HepG2 (cell line): ENCODE measurements at places on chromosomes 16 and 17.
A peak's percentile ranks its signal among the peaks of the same experiment; 100 is the strongest.

DNA sequence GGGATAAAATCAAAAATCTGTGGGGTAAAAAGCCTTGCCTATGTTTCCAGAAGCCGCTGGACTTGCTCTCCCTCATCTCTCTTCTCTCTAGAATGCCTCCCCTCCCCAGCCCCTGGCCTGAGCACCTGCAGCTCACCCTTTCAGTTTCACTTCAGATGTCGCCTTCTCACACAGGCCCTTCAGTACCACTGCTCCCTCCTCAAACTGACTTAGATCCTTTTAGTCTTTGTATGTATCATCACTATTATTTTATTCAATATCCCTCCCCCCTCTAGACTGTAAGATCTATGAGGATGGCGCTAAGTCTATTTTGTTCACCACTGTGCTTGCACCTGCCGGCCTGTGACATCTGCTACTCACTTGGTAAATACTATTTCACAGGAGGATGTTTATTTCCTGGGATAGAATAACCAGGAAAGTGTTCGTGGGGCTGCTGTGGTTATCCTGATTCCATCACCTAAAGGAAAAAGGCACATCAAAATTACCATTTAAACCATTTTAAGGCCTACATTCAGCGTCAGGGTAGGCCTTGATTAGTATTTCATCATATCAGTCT lies 122.3 kb downstream of the MRTFB start:
- no peak for DNase-seq

- no peak for DNase-seq
These were observed 802 bp downstream of the CYLD start for GRCh38 chr16:50742576-50743200.

DNA sequence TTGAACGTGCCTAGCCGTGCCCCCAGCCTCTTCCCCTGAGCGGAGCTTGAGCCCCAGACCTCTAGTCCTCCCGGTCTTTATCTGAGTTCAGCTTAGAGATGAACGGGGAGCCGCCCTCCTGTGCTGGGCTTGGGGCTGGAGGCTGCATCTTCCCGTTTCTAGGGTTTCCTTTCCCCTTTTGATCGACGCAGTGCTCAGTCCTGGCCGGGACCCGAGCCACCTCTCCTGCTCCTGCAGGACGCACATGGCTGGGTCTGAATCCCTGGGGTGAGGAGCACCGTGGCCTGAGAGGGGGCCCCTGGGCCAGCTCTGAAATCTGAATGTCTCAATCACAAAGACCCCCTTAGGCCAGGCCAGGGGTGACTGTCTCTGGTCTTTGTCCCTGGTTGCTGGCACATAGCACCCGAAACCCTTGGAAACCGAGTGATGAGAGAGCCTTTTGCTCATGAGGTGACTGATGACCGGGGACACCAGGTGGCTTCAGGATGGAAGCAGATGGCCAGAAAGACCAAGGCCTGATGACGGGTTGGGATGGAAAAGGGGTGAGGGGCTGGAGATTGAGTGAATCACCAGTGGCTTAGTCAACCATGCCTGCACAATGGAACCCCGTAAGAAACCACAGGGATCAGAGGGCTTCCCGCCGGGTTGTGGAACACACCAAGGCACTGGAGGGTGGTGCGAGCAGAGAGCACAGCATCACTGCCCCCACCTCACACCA lies 724 bp downstream of the GAA start:
- peak; percentile 30 for DNase-seq

DNA sequence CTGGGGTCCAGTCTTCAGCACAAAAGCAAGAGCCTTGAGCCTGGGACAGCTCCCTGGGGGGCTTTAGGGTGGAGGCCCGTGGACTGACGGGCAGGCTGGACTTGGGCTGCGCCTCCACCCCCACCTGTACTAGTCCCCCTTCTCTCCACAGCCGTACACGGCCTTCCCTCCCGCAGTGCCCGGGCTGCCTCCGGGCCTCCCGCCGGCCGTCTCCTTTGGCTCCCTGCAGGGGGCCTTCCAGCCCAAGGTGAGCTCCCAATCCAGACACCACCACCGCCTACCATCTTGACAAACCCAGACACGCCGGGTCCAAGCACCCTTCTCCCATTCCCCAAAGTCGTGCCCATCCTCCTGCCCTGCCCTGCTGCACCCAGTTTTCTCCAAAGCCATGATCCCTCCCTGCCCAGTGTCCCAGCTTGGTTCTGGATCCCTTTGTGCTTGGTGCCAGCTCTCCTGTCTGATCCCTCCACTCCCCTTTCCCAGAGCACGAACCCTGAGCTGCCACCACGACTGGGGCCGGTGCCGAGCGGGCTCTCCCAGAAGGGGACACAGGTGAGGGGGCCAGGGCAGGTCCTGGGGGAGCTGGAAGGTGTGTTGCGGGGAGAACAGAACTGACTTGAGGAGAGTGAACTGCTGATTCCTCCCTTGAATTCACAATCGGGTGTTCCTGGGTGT lies 7.1 kb downstream of the FBRS start:
- DNase-seq, result no peak

GRCh38 chr16:83550183-83550569 lies 257.6 kb upstream of the HSBP1 start:
- DNase-seq, result no peak

GRCh38 chr16:30186782-30187555 lies 3.6 kb downstream of the CORO1A start:
- peak; percentile 41 for DNase-seq

GRCh38 chr17:57517273-57517631 lies 227.8 kb downstream of the CCDC182 start:
- peak; percentile 42 for DNase-seq

DNA sequence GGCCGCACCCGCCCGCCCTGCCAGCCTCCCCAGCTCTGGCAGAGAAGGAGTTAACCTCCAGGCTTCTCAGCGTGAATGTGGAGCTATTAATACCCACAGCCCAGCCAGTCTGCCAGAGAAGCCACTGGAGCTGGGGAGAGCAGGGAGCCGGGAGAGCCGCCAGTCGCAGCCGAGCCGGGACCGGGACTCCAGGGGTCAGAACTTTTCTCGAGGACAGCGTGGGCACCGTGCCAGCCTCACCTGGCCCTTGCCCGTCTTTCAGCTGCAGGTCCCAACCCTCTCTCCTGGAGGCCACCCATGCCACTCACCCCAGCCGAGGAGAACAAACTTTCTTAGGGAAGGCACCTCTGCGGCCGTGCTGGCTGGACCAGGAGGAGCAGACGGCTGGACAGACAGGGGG lies 33.8 kb upstream of the SBK1 start:
- DNase-seq, result no peak

DNA sequence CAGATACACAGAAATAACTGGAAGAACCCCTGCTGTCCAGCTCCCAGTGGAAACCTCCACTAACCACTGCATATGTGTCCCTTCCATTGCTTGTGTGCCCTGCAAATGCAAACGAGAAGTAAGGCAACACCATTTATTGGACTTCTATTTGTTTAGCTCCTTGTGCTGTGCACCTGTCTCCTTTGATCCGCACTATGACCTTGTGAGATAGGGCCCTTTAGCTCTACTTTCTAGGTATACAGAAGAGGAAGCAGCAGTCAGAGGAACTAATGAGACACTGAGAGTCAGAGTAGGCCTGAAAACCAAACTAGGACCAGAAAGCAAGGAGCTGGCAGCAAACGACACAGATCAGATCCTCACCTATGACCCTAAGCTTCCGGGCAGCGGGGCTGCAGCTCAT lies 22.4 kb downstream of the SOX9 start:
- peak; percentile 41 for DNase-seq

DNA sequence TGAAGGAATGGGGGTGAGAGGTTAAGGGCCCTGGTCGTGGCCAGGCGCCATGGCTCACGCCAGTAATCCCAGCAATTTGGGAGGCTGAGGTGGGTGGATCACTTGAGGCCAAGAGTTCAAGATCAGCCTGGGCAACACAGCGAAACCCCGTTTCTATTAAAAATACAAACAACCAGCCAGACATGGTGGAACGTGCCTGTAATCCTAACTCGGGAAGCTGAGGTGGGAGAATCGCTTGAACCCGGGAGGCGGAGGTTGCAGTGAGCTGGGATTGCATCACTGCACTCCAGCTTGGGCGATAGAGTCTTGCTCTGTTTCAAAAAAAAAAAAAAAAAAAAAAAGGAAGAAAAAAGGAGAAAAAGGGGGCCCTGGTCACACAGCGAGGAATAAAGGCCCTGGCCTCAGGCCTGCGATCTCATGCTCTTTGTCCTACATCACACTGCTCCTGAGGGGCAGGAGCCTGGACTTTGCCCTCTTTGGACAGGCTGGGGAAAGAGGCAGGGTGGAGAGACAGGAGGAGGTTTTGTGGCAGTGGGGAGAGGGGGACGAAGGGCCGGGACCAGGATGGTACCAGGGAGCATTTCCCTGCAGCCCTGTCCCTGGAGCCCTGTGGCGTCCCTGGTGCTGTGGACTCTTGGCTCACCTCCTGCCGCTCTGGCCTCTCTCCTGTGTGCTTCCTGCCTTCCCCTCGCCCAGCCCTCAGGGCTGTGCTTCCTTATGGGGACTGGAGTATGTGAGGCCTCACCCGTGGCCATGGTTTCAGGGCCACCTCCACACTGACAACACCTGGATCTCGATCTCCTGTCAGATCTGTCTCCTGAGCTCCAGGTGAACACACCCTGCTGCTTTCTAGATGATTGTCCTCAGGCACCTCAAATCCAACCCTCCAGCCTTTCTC lies 19.7 kb upstream of the SLC25A19 start:
- DNase-seq, result peak; percentile 94

GRCh38 chr17:42843358-42843934 lies 934 bp upstream of the AOC2 start:
- peak; percentile 73 for DNase-seq

DNA sequence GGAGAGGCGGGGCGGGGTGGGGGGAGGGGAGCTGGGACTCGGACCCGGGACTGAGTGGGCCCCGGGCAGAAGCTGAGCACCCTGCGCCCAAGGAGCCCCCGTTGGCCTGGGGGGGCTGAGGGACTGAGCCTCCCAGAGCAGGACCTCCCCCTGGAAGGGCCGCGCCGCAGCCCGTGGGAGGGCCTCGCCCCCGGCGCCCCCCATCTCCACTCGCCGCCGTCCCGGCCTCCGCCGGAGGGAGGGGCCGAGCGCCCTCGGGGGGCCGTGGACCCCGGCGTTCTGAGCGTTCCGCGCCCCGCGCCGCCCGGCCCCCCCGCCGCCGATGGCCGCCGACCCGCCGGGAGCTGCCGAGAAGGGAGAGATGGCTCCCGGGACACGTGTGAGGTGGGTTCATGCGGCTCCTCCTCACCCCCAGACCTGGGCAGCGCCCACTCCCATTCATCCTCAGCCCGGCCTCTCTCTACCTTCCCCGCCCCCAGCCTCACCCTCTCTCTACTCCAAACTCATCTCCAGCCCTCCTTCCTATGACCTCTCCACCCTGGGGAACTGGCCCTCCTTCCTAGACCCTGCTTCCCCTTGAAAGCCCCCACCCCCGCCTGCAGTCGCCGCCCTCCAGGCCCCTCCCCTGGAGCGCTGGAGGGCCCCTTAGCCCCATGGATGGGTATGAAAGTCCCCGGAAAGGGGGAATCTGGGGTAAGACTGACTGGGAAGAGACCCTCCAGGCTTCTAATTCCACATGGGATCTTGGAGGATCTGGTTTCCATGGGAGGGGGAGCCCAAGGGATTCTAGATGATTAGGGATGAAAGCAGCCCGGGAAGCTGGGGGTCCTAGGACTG lies 922 bp downstream of the FBXL19 start:
- no peak for DNase-seq

- no peak for DNase-seq
These were observed 18.2 kb downstream of the PAFAH1B1 start for GRCh38 chr17:2611627-2612026.

DNA sequence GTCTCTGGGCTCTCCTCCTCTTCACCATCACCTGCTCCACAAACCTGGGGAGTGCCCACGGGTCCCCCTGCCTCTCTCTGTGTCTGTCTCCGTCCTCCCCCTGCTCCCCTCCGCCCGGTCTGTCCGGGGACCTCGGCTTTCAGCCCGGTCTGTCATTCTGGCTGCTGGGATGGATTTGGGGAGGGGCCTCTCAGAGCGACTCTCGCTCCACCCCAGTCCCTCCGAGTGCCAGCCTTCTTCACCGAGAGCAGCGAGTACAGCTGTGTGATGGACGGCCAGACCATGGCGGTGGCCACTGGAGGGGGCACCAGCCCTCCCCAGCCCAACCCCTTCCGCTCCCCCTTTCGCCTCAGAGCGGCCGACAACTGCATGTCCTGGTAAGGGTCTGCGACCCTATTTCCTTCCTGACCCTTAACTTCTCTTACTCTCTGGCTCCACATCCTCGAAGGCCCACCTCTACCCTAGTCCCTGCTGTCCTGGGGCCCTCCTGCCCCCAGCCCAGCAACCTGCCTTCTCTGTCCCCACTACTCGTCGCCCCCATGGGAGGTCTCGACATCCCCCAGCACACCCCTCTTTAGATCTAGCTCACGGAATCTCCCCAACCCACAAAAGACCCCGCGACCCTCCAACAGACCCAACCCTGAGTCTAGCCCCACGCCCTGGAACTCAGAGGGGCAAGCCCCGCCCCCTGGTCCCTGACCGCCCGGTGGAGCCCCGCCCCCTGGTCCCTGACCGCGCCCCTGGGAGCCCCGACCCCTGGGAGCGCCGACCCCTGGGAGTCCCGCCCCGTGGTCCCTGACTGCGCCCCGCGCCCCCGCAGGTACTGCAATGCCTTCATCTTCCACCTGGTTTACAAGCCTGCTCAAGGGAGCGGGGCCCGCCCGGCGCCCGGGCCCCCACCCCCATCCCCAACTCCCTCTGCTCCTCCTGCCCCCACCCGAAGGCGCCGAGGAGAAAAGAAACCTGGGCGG lies 5.6 kb upstream of the CXCL16 start:
- no peak for DNase-seq

DNA sequence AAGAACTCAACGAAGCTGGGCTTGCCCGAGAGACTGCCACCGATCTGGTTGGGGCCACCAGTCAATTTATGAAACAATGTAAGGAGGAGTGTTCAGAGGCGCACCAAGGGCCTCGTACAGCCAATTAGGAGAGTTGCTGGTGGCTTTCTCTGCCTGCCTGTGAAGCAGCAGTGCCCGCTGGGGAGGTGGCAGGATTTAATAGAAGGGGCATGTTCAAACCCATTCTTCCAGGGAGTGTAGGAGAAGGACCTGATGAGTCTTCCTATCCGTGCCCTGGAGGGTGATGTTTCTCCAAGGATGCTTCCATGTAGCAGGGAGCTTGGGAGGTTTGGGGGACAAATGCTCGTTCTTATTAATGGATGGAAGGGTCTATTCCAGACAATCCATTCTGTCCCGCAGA lies 178.4 kb downstream of the CCDC182 start:
- DNase-seq, result no peak

- DNase-seq, result no peak
These were observed 23.1 kb downstream of the NTAN1 start for GRCh38 chr16:15032547-15033308.

DNA sequence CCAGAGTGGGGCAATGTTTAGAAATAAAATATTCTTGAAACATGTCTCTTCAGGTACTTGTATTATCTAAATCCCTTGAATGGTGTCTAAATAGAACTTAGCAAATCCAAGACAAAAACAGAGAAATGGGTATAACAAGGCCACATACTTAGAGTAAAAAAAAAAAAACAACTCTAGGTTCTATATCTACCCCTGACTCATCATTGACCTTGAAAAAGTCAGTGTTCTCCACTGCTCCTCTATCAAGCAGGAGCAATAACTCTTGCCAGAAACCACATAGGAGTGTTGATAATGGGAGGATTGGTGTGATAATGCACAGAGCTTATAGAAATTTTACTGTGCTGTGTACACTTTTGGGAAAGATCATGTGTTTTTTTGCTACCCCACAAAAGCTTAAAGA lies 296.6 kb upstream of the PMFBP1 start:
- DNase-seq, result peak; percentile 68

- DNase-seq, result no peak
These were observed 1.2 kb downstream of the RHOT1 start for GRCh38 chr17:32143527-32143870.

- no peak for DNase-seq
These were observed 211.0 kb upstream of the TOX3 start for GRCh38 chr16:52757746-52758472.

GRCh38 chr17:49201481-49201927 lies 8.9 kb downstream of the GNGT2 start:
- DNase-seq, result no peak

- no peak for DNase-seq
These were observed 165.7 kb upstream of the CDH8 start for GRCh38 chr16:62201911-62202310.
